Stimulated activated CD8-positive, alpha-beta memory T cell treated with anti-CD3 and anti-CD28 coated beads, Interleukin-4, amount 100 ng/mL, for 1 hour (primary cell): ENCODE measurements at places on chromosomes 1 and 21.

- no peak for DNase-seq
Measured at GRCh38 chr1:236140705-236141446, 1.5 kb upstream of the GPR137B start.

- no peak for DNase-seq
Measured at GRCh38 chr1:153428791-153429190, 12.5 kb downstream of the S100A7A start.

- DNase-seq: no peak
Measured at GRCh38 chr1:100168051-100168450, 10.0 kb downstream of the LRRC39 start.

DNA sequence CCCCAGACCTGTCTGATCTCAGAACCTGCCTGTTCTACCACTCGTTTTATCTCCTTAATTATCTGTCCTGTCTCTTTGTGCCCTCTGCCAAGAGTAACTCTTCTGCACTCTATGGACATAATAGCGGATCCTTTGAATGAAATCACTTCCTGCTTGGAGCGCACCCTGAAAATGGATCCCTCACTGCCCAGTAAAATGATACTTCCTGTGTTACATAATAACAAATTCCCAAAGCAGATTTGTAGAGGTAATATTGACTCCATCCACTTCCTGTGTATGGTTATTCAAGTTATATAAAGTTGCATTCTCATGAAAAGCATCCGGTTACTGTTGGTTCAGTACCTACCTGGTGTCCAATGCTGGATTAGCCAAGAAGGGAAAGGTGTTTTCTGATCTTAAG lies 246.0 kb downstream of the TRABD2B start:
- DNase-seq: no peak

GRCh38 chr21:34593423-34593822 lies 21.5 kb downstream of the RCAN1 start:
- DNase-seq: no peak

- no peak for DNase-seq
Measured at GRCh38 chr1:164682570-164682969, 123.6 kb downstream of the PBX1 start.

- no peak for DNase-seq
Measured at GRCh38 chr1:217721692-217722091, 90.5 kb downstream of the SPATA17 start.

GRCh38 chr1:41958015-41958673 lies 39.4 kb upstream of the HIVEP3 start:
- no peak for DNase-seq

DNA sequence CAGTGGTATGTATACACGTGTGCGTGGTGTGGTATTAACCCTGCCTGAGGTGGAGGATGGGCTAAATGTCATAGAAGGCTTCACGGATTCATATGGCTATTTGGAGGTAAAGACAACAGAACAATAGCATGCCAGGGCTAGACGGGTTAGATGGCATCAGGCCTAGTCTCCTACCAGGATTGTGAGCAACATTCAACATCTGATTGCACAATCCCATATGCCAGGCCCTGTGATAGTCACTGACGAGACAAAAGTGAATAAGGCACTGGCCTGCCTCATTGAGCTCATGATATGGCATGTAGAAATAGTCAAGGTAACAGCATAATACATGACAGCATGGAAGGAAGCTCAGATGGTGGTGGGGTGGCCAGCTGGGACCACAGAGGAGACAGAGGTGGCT lies 167.1 kb upstream of the BEND5 start:
- no peak for DNase-seq
